ENCODE measurements at places on chromosomes 16 and 17.
A peak's percentile ranks its signal among the peaks of the same experiment; 100 is the strongest.

DNA sequence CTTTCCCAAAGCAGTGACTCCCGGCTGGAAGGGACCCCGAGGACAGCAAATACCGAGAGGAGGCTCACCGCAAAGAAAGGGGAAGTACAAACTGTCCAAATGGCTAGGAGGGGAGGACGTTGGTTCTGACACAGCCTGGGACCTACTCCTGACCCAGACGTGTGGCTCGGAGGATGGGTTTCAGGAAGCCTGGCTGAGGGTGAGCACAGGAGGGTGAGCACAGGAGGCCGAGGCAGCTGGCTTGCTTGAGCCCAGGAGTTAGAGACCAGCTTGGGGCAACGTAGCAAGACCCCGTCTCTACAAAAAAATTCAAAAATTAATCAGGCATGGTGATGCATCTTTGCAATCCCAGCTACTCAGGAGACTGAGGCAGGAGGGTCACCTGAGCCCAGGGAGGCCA is 83.2 kb downstream of the C16orf78 start:
- no peak for DNase-seq

GRCh38 chr17:10295728-10296343 is 77.0 kb downstream of the MYH13 start:
- no peak for DNase-seq

DNA sequence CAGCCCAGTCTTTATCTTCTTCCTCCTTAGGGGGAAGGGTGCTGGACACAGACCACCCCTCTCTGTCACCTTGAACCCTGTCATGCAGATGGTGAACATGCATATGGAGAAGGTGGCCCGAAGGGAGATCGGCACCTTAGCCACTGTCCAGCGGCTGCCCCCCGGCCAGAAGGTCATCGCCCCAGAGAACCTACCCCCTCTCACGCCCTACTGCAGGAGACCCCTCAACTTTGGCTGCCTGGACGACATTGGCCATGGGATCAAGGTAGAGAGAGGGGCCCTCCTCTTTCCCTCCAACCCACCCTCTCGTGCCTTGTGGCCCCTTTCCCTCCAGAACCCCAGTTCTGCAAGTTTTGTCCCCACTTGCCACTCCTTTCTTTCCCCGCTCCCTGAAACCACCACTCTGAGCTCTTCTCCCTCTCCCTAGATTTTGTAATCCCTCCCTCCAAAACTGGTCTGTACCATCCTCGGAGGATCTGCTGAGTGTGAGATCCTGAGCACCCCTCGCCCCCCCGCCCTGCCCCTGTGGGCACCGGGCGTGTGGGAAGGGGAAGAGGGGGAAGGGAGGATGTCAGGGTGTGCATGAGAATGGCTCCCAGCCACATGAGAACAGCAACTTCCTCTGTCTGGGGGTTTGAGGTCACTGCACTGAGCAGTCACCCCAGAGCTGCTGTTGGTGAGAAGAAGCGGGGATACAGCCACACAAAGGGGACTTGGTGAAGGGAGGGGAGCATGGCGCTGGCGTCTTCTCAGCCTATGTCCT is 7.3 kb downstream of the ABI3 start:
- no peak for DNase-seq

- no peak for DNase-seq
These were observed 20.4 kb upstream of the PHB1 start for GRCh38 chr17:49434821-49435670.

DNA sequence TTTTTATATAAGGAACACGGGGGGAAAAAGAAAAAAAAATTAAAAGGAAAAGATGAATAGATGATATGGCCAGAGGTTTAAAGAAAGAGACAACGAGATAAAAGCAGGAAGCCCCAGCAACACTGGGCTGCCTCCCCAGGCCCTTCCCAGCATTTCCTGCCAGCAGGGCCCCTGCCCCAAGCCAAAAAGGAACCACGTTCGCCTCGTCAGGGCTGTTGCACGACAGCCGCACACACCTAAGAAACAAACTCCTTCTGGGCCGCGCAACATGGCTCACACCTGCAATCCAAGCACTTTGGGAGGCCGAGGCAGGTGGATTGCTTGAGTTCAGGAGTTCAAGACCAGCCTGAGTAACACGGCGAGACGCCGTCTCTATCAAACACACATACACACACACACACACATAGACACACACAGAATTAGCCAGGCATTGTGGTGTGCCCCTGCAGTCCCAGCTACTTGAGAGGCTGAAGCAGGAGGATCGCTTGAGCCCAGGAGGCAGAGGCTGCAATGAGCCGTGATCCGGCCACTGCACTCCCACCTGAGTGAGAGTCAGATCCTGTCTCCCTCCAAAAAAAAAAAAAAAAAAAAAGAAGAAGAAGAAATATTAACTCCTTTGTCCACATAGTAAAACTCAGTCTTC is 83.0 kb downstream of the ANKRD11 start:
- no peak for DNase-seq

- DNase-seq, result no peak
These were observed 54.9 kb downstream of the SDR42E1 start for GRCh38 chr16:81956213-81956948.

DNA sequence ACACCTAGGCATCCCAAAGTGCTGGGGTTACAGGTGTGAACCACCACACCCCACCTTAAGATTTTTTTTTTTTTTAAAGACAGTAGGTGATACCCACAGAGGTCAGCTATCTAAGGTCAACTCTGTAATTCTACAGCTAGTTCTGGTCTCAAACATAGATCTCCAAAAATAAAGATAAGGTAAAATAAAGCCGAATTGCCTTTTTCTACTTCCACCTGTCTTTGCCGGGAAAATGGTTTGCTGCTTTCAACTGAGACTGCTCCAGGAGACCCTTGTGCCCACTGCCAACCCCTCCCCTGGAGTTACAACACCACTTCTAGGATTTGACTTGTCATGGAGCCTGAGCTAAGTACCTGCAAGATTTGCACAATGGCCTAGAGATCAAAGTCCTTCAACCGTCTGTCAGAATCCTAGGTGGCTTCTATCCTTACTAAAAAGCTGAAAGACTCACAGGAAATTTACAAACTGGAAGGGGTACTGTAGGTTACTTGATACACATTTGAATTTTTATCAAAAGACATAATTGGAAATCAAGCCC is 4.7 kb upstream of the CNOT1 start:
- DNase-seq, result no peak

- DNase-seq, result no peak
These were observed 930.4 kb upstream of the CDH8 start for GRCh38 chr16:62966626-62967025.

- peak; percentile 61 for DNase-seq
These were observed 87.5 kb downstream of the SEC14L1 start for GRCh38 chr17:77228241-77228752.

GRCh38 chr16:15847611-15848175 is 9.1 kb downstream of the MYH11 start:
- no peak for DNase-seq

DNA sequence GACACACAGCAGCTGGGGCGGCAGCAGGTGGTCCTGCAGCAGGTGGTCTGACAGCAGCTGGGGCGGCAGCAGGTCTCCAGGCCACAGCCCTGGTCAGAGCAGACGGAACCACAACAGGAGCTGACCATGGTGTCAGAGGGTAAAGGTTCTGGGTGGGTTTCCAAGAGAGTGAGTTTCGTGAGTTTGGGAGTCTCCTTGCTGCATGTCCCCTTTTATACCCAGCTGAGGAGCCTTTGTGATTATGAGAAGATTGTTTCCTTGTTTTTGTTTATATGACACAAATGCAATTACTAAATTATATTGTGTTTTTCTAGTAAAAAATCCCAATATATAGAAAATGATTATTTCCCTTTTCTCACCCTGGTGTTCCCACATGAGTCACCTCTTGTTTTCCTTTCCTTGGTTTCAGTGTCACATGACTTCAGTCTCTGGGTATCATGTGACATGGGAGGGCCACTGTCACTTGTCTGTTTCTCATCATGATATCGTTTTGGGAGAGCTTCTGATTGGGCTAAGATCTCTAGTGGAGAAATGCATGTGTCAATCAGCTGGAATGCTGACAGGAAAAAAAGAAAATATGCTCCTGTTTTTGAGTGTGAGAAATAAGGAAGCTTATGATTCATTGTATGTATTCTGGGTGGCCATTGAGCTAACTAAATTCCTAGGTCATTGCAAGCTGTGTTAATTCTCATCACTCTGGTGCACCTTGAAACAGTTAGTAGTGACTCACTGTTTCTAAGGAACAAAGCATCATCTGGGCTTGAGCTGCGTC is at the start of gene KRTAP4-6:
Gene KRTAP4-6 (minus strand): TSS at position 185 of the 772 bp plus-strand sequence. CDS start 57 bp downstream, at position 128.
- no peak for DNase-seq

DNA sequence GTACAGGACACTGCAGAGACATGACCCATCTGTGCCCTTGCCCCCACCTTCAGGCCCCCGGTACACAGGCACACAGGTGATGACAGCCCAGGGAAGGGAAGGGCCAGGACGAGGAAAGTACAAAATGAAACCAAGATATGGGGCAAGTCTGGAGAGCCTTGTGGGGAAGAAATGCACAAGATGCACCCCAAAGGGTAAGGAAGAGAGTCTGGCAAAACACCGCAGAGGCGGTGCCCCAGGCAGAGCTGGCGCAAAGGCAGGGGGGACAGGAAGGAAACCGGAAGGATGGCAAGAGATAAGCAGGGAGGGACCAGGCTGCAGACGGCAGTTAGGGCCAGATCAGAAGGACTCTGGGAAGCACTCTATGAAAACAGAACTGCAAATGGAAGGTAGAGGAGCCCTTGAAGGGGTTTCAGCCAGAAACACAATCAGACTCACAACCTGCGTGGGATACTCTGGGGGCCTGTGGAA is 81.4 kb downstream of the SLC39A11 start:
- DNase-seq, result no peak

DNA sequence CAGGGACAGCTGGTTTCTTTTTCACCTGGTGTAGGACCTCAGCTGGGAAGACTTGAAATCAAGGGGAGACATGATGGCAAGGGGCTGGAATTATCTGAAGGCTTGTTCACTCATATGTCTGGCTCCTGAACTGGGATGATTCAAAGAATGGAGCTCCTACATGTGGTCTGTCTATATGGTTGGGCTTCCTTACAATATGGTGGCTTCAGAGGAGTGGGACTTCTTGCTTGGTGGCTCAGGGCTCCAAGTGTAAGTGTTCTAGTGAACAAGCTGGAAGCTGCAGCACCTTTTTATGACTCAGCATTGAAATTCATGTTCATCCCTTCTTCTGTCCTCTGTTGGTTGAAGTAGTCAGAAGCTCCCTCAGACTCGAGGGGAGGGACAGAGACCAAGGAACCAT is 127.9 kb downstream of the MSI2 start:
- no peak for DNase-seq

DNA sequence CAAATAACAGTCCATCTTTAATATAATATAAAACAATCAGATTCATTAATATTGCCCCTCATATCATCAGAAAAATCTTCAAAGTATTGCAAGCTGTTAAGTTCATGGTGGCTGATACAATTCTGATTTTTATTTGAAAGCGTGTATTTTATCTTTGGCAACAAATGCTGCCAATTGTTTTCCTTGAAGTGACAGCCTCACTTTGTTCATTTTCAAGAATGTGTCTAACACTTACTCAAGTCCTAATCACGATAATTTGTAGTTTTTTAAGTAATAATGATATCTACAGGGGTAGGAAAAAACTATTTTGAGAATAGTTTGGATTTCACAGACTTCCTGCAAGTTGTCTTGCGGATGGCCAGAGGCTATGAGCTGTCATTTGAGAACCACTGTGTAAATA is 75.8 kb downstream of the HS3ST3B1 start:
- DNase-seq, result no peak

- no peak for DNase-seq
These were observed 128.6 kb downstream of the SHISA6 start for GRCh38 chr17:11369575-11369974.

DNA sequence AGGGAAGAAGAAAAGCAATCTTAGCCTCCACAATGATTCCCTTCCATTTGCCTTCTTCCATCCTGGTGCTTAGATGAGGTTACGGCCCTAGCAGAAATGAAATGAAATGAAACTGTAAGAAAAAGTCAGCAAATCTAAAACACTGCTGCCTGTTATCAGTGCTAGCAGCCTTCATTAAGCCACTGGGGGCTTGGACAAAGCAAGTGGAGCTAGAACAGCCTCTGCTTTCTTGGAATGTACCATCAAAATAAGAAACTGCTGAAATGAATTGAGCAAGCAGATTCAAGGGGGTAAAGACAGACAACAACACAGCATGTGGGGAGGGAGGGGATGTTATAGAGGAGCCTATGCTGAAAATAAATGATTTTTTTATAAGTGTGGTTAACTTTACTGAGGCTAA is 5.1 kb downstream of the ANKFN1 start:
- DNase-seq, result no peak

DNA sequence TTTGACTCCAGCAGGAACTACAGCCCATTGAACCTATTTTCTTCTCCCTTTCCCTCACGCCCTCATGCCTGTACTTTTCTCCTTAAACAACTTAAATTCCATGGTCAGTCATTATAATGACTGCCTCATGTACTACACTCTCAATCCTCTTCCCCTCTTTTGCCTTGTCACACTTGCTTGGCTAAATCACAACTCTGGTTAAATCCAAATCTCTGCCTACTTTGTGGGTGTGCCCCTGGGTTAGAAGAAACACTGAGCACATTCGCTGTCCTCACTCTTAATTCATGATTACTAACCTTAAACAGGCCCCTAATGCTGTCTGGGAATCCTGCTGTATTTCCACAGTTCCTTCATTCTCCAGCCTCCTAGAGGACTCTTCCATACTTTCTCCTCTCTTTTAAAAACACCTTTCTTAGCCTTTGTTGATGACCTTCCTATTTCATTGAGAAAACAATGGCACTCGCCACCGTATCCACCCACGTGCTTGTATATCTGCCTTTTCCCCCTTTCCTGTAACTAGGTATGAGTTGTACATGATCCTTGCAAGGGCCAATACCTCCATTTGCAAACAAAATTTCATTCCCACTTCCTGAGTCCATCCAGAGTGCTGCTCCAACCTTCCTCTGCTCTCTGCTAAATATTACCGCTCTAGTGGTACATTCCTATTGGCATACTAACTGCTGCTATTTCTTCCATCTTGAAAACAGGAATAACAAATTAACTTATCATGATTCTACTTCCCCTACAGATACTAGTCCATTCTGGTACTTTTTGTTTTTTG is 28.9 kb downstream of the ZNRF1 start:
- DNase-seq, result no peak

- no peak for DNase-seq
These were observed 14.9 kb downstream of the SARM1 start for GRCh38 chr17:28386391-28386790.

DNA sequence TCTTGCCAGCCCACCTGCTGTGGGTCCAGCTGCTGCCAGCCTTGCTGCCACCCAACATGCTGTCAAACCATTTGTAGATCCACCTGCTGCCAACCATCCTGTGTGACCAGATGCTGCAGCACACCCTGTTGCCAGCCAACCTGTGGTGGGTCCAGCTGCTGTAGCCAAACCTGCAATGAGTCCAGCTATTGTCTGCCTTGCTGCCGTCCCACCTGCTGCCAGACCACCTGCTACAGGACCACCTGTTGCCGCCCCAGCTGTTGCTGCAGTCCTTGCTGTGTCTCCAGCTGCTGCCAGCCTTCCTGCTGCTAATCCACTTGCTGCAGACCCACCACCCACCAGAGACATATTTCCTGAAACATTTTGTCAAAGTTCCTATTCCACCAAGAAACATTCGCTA is 641 bp downstream of the KRTAP9-1 start:
- DNase-seq, result no peak

GRCh38 chr17:31550389-31551056 is 159.0 kb downstream of the RAB11FIP4 start:
- no peak for DNase-seq

- peak; percentile 24 for DNase-seq
These were observed 30.1 kb upstream of the TNFRSF13B start for GRCh38 chr17:17001874-17002520.

- no peak for DNase-seq
These were observed 52.9 kb downstream of the SNTB2 start for GRCh38 chr16:69239851-69240250.

GRCh38 chr17:77036136-77036840 is 104.5 kb upstream of the SEC14L1 start:
- no peak for DNase-seq
